ENCODE measurements at places on chromosomes 13 and 19. TPM values are rescaled to one million over a fixed set of nuclear protein-coding genes. Genes with fewer than 3 reads are reported as not detected.

The CNN1 gene
- total RNA-seq = 1.9 TPM

The SIGLEC8 gene
- total RNA-seq = 0.13 TPM

The ATXN8OS gene
- not detected for total RNA-seq

The C1QTNF9 gene
- total RNA-seq = 0.44 TPM

The KLK6 gene
- total RNA-seq = not detected

The C19orf38 gene
- 1.2 TPM for total RNA-seq

The ZNF548 gene
- 5.6 TPM for total RNA-seq

The CYP2A6 gene
- not detected for total RNA-seq

The DEDD2 gene
- 8.8 TPM for total RNA-seq

The ZNF560 gene
- 0.48 TPM for total RNA-seq

The SIN3B gene
- total RNA-seq = 18.9 TPM

The GIPR gene
- total RNA-seq = not detected

The SMAD9 gene
- total RNA-seq = 3.3 TPM

The CPB2 gene
- total RNA-seq = not detected

The CYP2F1 gene
- total RNA-seq = not detected

The CCNA1 gene
- total RNA-seq = 0.92 TPM

The FKRP gene
- total RNA-seq = 14.4 TPM

The DNAAF3 gene
- not detected for total RNA-seq

Data from psoas muscle (tissue), 8 donors.